ENCODE measurements at places on chromosomes 16 and 17.
A peak's percentile ranks its signal among the peaks of the same experiment; 100 is the strongest.

DNA sequence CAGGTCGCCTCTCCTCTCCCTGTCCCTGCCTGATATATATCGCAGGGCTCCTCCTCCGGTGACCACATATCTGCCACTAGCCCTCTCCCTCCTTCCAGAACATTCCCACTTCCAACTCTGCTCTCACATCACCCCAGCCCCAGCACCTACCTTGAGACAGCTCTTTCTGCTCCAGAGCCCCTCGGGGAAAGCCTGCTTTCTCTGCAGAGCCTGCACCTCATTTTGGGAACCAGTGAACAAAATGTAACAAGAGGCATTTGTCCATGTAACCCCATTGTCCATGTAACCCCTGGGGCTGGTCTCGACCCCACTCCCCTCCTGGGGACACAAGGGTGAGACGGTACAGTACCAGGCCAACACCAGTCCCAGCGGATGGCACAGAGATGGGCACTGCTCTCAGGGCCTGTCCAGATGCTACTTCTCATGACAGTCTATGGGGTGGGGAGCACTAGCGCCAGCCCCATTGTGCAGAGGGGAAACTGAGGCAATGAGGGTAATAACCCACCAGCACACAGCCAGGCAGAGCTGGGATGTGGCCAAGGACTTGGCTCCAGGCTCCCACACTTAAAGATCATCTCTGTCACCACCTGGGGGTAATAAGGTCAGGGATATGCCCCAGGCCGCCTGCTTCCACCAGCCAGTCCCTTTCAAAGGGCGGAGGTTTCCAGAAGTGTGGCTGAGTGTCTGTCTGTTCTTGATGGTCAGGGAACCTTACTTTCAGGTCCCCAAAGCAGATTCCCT is 42.9 kb downstream of the TBC1D16 start:
- DNase-seq, result no peak

DNA sequence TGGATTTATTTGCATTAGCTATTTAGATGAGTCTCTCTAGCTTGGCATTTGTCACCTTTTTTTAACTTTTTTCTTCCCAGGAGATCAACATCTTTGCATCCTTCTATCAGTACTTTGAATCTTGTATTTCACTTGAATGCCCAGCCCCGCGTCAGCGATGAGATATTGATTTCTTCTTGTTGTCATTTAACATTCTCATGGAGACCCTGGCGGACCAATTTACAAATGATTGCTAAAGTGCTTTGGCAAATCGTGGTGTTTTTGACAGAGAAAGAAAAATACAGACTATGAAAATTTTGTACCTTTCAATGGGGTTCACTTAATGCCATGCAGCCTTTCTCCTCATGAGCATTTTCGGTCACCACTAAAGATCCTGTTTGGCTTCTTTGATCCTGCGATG is 269.7 kb downstream of the ABCC12 start:
- no peak for DNase-seq

- DNase-seq, result peak; percentile 50
Measured at GRCh38 chr16:89687092-89687940, 827 bp downstream of the CDK10 start.

GRCh38 chr16:10067406-10067805 is 114.8 kb downstream of the GRIN2A start:
- DNase-seq, result no peak
